A549 treated with RU486 at 1 μM for 4 hours (cell line): ENCODE measurements at places on chromosomes 11 and 22. TPM values are rescaled to one million over a fixed set of nuclear protein-coding genes. Genes with fewer than 3 reads are reported as not detected.

NELL1 gene
- not detected in 5 replicates for total RNA-seq

OR52D1 gene
- total RNA-seq: not detected in 5 replicates

ART5 gene
- total RNA-seq: 0.17 to 0.32 TPM (median 0.29 TPM) in 5 replicates

OR52A5 gene
- not detected in 5 replicates for total RNA-seq

HYOU1 gene
- 39.6 to 50.0 TPM (median 47.3 TPM) in 5 replicates for total RNA-seq

FADS3 gene
- total RNA-seq: 36.6 to 56.0 TPM (median 51.2 TPM) in 5 replicates
